Osteoblast (primary cell): ENCODE measurements at places on chromosomes 1 and 21. TPM values are rescaled to one million over a fixed set of nuclear protein-coding genes. Genes with fewer than 3 reads are reported as not detected.

GRCh38 chr1:237590386-237590785 lies 300.3 kb downstream of the ZP4 start:
- no peak for DNase-seq

GRCh38 chr1:218742467-218743262 lies 397.5 kb downstream of the TGFB2 start:
- peak; percentile 36 for DNase-seq

- no peak for DNase-seq
Measured at GRCh38 chr1:1050577-1051052, 23.5 kb downstream of the RNF223 start.

DNA sequence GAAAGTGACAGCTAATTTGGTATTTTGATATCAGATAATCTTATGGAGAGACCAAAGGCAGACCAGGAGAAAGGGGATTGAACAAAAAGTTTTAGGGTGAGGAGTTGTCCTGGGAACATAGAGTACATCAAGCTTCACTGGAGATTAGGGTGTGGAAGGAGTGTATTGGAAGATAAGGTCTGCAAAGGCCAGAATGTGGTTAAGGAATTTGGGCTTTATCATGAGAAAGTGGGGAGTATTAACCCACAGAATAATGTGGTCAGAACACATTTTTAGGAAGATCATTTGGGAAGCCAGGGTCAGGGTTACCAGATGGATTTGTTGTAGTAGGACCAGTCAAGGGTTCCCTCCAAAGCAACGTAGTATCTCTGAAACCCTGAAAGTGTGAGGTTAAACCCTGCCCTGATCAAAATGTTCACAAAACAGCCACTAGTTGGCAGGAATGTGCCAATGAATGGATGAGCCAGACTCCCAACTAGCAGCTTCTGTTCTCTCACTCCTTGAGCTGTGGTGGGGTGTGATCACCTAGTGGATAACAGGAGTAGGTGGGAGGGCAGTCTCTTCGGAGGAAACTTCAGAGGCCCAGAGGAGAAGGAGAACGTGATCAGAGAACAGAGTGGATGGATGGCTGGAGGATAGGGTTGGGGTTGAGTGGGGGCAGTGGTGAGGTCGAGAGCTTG lies 35.8 kb downstream of the SLC2A1 start:
- peak; percentile 92 for DNase-seq

DNA sequence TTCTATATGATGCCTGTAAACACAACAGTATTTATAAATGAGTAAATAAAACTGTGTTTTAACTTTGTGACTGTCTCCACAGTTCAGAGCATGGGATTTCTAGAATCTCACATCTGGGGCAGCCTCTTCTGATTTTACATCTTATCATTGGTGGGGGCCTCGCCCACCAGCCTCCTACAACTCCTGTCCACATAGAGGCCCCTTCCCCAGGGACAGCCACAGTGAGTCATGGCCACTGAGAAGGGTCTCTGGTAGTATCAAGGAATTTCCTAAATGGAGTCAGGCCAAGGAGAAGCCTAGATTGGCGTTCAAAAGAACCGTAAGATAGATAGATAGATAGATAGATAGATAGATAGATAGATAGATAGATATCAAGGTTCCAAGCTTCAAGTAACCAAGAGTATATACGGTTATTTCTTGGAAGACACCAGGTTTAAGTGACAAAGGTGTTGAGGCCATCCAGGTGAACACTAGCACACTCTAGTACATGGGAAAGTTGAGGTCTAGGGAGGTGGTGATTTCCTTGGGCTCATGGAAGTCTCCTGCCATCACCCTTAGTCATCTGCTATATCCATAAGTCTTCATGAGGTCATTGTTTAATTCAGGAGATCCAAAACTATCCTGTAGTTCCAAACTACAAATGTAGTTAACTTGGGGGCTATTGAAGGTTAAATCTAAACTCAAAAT lies 121.6 kb downstream of the SYT2 start:
- DNase-seq, result peak; percentile 80

GRCh38 chr1:157357111-157357510 lies 195.2 kb downstream of the FCRL5 start:
- no peak for DNase-seq

DNA sequence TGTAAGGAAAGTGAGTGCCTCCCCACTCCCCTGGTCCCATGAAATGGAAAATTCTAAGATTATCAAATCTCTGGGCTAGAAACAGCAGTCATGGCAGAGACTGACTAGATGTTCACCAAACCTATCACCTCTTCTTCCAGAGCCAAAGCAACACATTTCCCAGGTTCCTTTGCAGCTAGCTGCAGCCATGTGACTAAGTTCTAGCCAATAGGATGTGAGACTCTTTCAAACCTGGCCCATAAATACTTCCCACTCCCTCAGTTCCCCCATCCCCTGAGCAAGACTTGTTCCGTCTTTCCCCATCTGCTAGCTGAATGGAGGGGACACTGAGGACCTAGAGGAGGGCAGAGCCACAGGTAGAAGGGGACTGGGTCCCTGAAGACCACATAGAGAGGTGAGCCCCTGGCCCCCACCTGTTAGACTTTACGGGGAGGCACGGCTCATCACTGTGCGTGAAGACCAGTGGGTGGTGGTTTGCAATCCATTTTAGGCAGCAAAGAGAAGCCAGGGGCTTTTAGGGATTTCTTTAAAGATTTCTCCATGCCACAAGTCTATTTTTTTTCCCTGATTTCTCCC lies 17.2 kb downstream of the FAM43B start:
- DNase-seq, result peak; percentile 66

GRCh38 chr1:61083013-61083806 lies 849 bp downstream of the NFIA start:
- DNase-seq, result peak; percentile 92

DNA sequence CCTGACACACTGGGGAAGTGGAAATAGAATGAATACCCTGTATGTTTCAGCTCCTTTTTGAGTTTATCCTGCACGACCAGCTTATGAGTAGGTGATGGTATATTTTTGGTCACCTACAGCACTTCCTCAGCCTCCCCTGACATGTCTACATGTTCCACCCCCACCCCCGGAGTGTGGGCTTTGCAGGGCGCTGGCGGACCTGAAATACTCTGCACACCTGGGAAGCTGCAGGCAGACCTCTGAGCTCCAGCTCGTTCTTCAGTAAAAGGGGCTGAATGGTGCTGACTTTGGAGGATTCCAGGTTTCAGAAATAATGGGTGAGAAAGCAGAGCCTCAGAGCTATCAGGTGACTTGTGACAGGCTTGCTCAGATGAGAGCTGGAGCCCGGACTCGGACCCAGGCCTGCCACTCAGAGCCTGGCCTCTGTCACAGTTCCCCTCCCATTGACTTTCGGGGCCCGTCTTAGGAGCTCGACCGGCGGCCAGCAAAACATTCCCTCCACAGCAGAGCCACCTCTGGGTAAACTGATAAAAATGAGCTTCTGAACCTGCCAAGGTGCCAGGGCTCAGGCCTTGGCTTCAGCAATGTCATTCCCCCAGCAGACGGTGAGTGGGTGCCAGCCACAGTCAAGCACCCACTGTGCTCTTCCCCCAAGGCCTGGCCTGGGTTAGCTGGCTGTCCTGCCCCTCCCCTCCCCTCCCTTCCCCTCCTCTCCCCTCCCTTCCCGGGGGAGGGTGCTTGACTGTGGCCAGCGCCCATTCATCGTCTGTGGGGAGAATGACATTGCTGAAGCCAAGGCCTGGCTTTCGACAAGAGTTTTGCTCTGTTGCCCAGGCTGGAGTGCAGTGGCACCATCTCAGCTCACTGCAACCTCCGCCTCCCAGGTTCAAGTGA lies 30.1 kb downstream of the DOP1B start:
- DNase-seq, result no peak

DNA sequence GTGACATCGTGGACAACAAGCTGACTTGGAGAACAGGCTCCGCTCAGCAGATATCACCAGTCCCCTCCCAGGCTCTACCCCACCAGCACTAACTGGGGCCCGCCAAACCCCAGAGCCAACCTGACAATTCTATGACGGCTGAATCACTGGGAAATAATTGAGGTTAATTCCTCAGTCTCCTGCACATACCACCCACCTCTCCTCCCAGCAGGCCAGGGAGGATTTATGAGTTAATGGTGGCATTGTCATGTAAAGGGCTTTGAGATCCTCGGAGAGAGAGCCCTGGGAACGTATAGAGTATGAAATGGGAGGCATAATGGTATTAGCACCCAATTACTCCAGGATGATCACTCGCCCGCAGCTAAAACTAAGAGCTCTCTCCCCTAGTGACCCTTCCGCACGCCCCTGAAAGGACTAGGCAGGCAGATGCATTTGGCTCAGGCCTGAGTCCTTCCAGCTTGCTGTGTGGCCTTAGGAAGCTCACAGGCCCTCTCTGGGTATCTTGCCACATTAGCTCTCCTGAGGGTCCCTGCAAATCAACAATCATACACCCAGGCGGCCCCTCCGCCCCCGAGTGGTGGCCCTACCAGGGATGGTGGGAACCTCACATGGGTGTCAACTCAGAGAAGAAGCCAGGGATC lies 27.3 kb upstream of the PAX7 start:
- no peak for DNase-seq

GRCh38 chr1:39799770-39800470 lies 11.3 kb upstream of the BMP8B start:
- DNase-seq, result peak; percentile 97

- no peak for DNase-seq
Measured at GRCh38 chr1:60936163-60936562, 146.2 kb upstream of the NFIA start.

GRCh38 chr1:64701886-64702285 lies 43.0 kb upstream of the RAVER2 start:
- no peak for DNase-seq

SNAP47 gene
- total RNA-seq, result 47.7 and 51.4 TPM in 2 replicates

ACTL8 gene
- total RNA-seq, result not detected in 2 replicates

CD1C gene
- total RNA-seq, result not detected in 2 replicates

ZMYND12 gene
- 0.88 and 3.3 TPM in 2 replicates for total RNA-seq

SPRR1B gene
- total RNA-seq, result not detected in 2 replicates

OPTC gene
- not detected in 2 replicates for total RNA-seq

INSRR gene
- total RNA-seq, result 0.29 and 0.36 TPM in 2 replicates
